NCI-H748 treated with DMSO at 0.1 percent for 48 hours (cell line): ENCODE measurements at places on chromosomes 5 and 9.

GRCh38 chr5:12023614-12024241 is 119.5 kb upstream of the CTNND2 start:
- DNase-seq = peak; percentile 77

DNA sequence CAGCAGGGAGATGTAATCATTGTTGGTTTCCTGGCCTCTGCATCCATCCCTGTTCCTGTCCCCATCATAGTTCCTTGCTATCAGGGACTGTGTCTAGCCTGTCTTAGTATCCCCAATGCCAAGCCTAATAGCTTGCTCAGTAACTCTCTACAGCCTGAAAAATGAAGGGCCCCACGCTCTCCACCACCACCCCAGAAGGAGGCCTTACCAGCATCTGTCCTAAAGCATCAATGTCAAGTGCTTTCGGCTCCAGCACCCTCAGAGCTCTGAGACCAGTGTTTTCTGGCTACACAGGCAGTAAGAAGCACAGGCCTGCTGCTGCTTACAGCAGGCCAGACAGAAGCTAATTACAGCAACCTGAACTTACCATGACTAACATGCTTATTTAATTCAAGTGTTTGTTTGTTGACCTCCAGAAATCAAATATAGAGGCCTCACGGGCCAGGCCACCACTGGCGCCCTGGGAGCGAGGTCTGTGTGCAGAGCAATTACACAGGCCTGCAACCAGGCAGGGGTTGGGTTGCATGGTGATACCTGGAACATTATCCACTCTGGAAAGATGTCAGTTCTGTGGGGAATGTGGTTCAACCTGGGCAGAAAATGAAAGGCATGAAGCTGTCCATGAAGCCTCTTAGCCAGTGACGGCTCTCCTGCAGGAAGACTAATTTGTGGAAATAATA is 124.3 kb downstream of the SLC1A3 start:
- DNase-seq = peak; percentile 50

GRCh38 chr9:130307667-130307943 is 42.0 kb downstream of the HMCN2 start:
- DNase-seq = no peak

GRCh38 chr5:153592081-153592480 is 101.6 kb downstream of the GRIA1 start:
- DNase-seq = no peak

DNA sequence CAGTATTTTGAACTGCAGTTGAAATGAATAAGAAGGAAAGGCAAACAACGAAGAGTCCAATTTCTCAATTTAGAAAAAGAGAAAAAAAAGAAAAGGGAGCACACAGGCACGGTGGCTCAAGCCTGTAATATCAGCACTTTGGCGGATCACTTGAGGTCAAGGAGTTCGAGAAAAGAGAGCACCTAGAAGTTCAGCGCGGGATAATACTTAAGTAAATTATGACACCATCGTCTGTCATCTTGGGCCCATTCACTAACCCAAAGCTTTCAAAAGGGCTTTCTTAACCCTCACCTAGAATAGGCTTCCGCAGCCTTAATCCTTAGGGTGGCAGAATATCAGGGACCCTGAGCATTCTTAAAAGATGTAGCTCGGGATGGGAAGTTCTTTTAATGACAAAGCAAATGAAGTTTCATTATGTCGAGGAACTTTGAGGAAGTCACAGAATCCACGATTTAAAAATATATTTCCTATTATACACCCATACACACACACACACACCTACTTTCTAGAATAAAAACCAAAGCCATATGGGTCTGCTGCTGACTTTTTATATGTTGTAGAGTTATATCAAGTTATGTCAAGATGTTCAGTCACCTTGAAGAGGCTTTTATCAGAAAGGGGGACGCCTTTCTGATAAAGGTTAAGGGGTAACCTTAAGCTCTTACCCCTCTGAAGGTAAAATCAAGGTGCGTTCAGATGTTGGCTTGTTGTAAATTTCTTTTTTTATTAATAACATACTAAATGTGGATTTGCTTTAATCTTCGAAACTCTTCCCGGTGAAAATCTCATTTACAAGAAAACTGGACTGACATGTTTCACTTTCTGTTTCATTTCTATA is 602 bp upstream of the CD274 start:
- no peak for DNase-seq

- DNase-seq = peak; percentile 85
Observed at GRCh38 chr5:83721953-83722901, 1.6 kb upstream of the HAPLN1 start.

- DNase-seq = no peak
Observed at GRCh38 chr5:131384616-131385214, 120.9 kb downstream of the CDC42SE2 start.
